ENCODE measurements at places on chromosomes 11 and 22.

DNA sequence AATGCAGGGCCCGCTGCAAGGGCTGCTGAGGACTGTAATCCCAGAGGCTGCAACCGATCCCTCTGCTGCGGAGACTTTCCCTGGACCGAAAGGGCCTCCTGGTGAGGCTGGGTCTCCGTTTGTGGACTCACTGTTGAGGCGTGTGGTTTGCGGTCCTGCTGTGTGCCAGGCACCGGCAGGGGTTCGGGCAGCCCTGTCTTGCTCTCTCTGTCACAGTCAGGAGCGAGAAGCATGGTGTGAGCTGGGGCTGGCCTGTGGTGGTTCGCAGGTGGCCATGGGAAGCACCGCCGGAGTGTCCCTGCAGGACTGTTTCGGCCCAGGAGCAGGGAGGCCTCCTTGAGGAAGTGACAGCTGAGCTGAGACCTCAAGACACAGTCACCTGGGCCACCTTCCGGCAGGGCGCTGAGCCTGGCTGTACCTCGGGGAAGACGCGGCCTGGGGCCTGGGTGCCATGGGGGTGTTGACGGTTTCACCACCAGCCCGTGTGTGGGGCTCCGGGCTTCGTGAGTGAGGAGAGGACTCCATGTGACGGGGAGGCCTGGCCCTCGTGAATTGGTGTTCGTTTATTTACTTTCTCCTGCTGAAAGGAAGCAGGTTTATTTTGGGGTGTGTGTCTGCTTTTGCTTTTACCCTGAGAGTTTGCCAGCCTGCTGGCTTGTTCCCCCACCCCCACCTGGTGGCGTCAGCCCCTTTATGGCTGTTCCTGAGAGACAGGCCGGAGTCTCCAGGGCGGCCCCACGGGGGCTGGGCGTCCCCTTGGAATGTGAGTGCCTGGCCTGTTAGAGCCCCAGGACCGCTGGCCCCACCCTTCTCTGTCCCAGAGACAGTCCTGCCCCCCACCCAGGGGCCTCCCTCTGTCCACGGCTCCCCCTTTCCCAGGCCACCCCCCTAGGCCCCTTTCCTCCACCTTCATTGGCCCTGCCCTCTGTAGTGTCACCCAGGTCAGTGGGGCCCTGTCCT is 122.5 kb downstream of the KCNQ1OT1 start:
- no peak for DNase-seq

GRCh38 chr11:17423533-17424310 is 35.3 kb upstream of the KCNJ11 start:
- no peak for DNase-seq

DNA sequence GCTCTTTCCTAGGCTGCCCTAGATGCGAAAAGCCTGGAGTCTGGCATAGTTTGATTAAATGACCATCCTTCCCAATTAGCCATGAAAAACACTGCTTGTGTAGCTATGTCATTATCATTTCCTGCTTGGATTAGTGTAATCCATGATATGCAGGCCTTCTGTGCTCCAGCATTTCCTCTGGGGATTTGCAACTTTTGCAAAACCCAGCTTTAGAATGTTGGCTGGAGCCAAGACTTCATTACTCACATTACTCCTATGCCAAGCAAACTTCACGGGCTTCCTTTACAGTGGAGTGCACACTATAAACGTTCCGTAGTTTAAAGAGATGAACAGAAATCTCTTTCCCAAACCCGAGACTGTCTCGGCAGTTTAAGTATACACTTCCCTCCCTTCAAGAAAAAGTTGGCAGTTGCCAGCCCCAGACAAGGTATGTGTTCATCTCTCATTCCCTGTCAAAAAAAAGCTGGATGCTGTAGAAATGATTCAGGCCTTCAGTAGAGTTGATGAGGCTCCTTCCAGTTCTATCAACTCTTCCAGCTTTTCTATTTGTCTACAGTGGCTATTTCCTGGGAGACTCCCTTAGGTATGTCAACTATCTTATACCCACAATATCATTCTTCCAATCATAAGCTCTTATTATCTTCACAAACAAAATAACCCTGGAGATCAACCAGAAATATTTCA is 180.0 kb downstream of the MAML2 start:
- DNase-seq = no peak

GRCh38 chr11:113023228-113023627 is 62.0 kb downstream of the NCAM1 start:
- peak; percentile 29 for DNase-seq

- no peak for DNase-seq
These were observed 94.4 kb downstream of the PHF21B start for GRCh38 chr22:44915441-44915840.
